Renal cortex interstitium (tissue), 15 donors: ENCODE measurements at places on chromosomes 11 and 22.

GRCh38 chr11:13638422-13638821, 30.0 kb upstream of the FAR1 start:
- DNase-seq: no peak

DNA sequence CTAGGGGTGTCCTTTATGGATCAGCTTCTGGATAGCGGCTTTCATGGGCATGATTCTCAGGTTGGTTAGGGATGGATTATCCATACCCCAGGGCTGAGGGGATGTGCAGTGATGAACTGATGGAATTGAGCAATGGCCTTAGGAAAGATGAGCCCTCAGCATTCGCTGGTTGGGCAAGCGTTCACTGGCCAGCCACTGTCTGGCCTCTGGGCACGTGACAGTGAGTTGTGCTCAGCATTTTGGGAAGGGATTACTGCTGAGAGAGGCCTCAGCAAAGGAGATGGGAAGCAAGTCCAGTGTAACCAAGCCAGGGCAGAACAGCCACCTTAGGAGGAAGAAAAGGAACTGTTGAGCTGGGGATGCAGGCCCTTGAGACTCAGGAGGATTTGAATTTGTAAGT, 17.4 kb downstream of the UBASH3B start:
- no peak for DNase-seq

GRCh38 chr11:64900263-64900678, 16.7 kb downstream of the ATG2A start:
- DNase-seq: no peak

DNA sequence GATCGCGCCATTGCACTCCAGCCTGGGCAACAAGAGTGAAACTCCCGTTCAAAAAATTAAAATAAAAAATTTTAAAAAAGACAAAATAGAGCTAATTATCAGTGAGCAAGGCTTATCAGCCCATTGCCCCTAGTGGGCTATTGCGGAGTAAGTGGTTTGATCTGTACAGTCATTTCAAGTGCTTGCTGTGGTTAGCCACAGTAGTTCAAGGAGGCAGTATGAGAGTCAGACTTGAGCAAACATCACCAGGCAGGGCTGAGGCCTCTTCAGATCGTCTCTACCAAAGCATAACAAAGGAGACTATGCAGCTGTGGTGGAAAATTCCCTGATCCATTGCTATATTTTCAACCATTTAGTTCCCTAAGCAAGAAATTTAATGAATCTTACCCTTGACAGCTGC, 4.3 kb upstream of the SBF2 start:
- DNase-seq: no peak

DNA sequence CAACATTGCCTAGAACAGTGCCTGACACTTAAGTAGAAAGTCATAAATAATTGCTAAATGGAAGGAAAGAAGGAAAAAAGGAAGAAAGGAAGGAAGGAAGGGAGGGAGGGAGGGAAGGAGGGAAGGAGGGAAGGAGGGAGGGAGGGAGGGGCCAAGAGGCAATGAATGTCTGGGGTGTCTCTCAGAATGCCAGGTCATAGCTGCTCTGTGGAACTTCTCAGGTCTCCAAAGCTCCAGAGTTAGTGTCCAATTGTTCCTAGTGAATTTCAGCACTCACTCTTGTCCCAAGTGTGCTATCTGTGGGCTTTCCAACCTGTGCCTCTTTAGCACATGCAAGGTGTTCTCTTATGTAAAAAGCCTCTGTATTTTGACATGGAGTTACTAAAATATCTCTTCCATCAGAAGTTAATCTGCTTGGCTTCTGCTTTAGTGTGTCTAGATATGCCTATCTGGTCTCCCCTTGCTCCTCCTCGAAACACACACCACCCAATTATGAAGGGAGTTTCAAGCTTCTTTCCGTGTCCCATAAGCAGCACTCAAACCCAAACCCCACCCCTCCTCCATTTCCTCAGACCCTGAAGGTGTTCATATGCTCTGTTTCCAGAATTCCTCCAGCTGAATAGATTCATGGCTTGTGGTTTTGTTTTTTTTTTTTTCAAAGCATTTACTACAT, 56.5 kb downstream of the FAM76B start:
- no peak for DNase-seq

DNA sequence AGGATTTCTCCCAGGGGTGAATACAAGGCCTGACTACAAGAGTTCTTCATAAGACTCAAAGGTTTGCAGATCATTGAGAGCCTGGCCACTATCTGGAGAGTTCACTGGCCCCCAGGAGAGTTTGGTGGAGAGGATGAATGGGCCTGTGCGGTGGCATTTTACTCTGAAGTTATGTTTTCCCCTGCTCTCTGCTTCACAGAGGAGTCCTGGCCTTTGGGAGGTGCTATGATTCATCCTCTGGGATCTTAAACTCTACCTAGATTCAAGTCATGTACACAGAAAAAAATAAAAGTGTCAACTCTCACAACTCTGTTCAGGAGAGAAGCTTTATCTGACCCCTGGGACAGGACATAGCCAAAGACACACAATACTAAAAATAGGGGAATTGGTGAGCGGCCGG, 159.1 kb upstream of the CARD18 start:
- DNase-seq: no peak

DNA sequence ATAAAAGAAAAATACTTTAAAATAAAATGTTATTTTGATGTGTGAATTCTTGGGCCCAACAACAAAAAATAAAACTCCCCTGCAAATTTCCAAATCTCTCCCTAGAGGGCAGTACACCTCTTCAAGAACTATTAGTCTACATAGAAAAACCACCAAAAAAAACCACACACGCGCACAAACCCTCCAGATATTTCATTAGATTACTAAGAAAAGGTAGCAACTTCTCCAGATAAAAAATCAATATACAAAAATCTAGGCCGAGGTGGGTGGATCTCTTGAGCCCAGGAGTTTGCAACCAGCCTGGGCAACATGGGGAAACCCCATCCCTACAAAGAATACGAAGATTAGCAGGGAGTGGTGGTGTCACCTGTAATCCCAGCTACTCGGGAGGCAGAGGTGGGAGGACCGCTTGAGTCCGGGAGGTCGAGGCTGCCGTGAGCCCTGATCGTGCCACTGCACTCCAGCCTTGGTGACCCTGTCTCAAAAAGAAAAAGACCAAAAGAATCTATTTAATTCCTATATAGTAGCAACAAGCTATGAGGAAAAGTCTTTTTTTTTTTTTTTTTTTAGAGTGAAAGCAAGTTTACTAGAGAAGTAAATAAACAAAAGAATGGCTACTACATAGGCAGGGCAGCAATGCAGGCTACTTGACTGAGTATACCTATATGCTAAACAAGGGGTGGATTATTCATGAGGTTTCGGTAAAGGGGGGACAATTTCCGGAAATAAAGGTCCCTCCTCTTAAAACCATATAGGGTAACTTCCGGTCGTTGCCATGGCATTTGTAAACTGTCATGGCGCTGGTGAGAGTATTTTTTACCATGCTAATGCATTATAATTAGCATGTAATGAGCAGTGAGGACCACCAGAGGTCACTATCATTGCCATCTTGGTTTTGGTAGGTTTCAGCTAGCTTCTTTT, 13.1 kb downstream of the B3GNT6 start:
- peak; percentile 88 for DNase-seq

DNA sequence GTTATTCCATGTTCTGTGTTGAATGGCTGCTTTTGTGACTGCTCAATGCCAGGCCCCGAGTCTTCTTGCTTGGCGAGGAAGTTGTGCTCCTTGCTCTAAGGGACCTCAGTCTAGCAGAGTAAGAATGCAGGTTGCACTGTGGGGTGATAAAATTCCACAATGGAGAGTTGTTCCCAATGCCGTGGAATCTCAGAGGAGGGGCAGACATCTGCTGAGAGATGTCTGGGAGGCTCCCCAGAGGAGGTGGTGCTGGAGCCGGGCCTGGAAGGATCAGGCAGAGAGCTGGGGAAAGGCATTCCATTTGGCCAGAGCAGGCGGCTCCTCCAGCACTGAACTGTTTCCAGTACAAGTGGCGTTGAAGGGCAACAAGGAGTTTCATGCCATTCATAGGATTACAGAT, 55.2 kb downstream of the ST3GAL4 start:
- no peak for DNase-seq

GRCh38 chr11:65121447-65121864, 478 bp downstream of the FAU start:
- no peak for DNase-seq

DNA sequence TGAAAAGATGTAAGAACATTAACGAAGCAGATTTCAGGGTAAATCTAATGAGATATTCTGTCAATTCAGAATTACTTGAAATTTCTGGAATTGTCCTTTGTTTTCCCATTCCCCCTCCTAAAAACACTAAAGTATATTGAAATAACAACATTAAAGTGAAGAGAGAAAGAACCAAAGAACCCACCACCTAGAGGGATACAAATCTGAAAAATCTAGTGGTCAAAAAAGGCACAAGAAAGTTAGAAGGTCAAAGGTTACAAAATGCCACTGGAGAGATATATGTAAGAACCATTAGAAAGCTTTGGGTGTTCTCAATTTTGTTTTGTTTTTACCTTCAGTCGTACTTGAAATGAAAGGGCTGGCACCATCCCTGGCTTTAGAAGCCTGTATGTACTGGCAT, 57.9 kb downstream of the DENND5A start:
- DNase-seq: no peak

- no peak for DNase-seq
These were observed 8.8 kb upstream of the CTSD start for GRCh38 chr11:1772270-1773130.

DNA sequence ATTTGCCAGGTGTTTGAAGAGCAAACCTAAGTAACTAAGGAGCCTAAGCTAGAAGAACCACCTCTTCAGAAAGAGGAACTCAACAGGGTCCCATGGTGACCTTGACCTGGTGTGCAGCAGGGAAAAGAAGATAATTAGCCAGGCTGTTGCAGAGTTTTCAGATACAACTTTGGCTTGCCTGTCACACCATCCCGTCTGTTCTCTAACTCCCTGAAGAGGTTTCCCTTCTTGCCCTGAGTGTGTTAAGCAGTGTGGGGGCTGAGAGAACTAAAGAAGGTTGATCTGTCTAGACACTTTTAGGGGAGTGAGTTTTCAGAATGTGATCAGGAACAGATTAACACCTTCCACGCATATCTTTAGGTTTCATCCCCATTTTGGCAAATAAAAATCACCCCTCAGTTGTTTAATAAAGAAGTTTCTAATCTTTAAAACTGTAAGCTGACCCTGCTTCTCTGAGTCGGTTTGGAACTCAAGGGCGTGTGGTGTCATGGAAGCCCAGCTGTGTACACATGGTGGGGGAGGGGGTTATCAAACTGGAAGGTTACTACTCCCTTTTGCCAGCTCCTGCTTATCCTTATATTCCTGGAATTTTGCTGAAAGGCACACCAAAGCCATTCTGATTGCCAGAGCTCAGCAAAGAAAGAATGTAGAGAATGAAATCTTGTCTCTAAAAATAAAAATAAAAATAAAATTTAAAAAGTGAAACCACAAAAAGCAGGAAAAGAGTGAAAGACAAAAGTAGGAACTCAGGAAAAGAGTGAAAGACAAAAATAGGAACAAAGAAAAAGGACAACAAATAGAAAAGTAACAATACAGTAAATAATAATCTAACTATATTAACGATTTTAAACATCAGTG, 70.2 kb downstream of the DBX1 start:
- no peak for DNase-seq
